ENCODE measurements at places on chromosomes 3 and 15.

GRCh38 chr3:53694666-53695323 is 151.4 kb downstream of the CHDH start:
- no peak for DNase-seq

DNA sequence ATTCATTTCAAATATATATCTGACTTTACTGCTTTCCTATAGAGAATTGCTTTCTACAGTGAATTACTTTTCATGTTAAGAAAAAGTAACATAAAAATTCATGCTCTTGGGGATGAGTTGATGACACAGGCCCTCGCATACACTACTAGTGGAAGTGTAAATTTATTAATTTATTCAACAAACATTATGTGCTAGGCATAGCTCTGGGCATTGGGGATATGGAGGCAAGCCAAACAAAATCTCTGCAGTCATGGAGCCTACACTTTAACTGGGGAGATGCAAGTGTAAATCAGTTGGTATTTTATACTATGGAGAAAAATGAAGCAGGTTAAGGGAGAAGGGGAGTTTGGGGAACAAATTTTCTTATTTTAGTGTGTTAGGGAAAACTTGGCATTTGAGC is 340.7 kb downstream of the RAP2B start:
- no peak for DNase-seq

DNA sequence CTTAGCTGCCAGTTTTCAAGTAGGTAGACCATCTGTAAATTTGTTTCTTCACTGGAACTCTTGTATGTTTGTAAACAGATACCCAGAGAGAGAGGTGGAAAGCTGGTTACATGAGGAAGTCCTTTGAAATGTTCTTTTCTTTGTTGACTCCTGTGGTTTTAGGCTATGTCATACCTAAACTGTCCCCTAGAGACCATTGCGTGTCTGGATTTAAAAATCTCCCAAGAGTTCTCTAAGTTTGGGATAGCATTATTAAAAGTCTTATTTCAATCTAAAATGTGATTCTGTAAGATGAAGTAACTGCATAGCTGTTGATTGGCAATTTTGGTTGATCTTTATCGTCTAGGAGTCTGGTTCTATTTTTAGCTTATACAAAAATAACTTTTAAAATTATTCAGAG is 127.2 kb downstream of the GHSR start:
- DNase-seq: no peak

GRCh38 chr3:12178091-12178820 is 19.5 kb upstream of the TIMP4 start:
- DNase-seq: peak; percentile 60

- peak; percentile 9 for DNase-seq
These were observed 131.7 kb downstream of the ATP8B4 start for GRCh38 chr15:49987198-49987785.

- no peak for DNase-seq
These were observed 30.6 kb upstream of the GATA2 start for GRCh38 chr3:128523591-128523990.

DNA sequence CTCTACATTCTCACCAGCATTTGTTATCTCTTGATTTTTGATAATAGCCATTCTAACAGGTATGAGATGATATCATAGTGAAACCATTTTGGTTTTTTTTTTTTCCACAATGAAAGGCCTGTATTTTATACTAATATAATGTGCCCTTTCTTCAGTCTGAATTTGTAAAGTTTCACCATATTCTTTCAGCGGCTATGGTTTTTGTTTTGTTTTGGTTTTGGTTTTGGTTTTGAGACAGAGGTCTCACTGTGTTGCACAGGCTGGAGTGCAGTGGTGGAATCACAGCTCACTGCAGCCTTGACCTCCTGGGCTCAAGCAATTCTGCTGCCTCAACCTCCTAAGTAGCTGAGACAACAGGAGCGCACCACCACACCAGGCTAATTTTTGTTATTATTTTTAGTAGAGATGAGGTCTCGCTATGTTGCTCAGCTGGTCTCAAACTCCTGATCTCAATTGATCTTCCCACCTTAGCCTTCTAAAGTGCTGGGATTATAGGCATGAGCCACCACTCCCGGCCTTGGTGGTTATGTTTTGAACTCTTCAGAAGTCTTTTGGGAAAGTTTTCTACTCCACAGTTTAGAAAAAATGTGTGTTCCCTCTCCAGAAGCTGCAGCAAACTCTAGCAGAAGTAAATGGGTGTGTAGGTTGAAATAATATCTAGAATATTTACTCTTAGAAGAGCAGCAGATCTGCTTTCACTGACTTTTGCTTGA is 110.2 kb upstream of the UMPS start:
- DNase-seq: no peak

DNA sequence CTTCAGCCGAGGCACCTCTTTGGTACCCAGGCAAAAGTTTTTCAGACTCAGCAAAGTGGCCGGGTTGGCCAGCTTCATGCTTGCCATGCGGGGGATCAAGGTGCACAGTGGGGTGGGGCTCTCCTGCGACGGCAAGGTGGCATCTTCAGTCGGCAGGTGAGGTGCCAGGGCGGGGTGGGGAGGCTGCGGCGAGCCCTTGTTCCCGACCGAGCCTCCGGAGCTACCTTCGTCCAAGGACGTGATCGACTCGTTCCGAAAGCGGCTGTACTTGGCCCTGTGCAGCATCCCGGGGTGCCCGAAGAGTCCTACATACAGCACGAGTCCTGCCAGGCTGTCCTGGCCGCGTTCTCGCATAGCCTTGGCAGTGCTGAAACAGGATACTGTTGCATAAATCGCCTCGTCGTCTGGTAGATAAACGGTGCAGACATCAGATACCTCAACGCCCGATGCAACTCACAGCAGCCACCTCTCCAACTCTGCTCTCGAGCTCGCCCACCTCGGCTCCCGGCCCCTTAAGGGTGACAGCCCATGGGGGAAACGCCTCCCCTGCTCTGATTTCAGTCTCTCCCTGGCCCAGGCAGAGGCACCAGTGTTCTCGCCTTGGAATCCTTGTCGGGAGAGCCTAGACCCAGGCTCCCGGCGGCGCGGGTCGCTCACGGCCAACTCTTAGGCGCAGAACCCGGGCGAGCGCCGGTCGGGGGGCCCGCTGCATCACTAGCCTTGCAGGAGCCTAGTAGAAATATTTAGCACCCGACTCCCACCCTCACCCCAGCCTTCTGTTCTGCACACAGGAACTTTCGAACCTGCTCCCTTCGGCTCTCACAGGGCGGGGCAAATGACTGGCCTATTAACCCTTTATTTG is 826 bp downstream of the SHC4 start:
- DNase-seq: peak; percentile 18

DNA sequence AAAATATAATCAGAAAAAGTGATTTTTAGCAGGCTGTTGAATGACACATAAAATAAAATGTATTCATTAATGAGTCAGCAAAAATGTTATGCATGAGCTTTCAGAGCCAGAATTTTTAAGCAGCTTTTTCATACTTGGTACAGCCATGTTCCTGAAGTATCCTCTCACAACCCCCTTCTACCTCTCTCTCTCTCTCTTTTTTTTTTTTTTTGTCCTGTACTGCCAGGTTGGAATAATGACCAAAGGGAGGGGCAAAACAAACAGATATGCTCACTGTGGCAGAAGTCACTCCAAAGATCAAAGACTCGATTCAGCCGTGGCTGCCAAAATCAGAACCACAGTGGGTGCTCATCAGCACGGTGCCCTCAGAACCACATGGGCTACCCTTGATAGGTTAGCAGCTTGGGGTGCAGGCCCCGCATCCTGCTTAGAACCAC is 383.0 kb downstream of the ZBTB20 start:
- no peak for DNase-seq

All from AG08395 (cell line).